ENCODE measurements at places on chromosomes 1 and 21.

GRCh38 chr1:109491372-109491771 is 2.5 kb upstream of the CYB561D1 start:
- DNase-seq = no peak

- DNase-seq = no peak
These were observed 14.2 kb downstream of the DFFB start for GRCh38 chr1:3871451-3871805.

GRCh38 chr1:154158307-154159125 is 3.6 kb upstream of the NUP210L start:
- DNase-seq = no peak

- no peak for DNase-seq
These were observed 25.0 kb downstream of the EPHA2 start for GRCh38 chr1:16130827-16131226.

- no peak for DNase-seq
These were observed 86.2 kb downstream of the DTL start for GRCh38 chr1:212121779-212122178.

DNA sequence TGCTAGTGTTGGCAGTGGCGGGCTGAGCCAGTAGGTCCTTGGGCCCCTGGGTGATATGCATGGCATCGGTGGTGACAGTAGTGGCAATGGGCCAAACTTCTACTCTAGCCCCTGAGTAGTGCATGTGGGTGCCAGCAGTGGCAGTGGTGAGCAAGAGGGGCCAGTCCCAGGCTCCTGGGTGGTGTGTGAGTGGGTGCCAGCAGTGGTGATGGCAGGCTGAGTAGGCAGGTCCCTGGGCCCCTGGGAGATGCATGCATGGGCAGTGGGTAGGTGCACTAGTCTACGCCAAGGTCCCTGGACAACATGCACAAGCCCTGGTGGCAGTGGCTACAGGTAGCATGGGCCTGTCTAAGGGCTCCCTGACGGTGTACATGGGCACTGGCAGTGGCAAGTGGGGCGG is 24.6 kb upstream of the TTC22 start:
- no peak for DNase-seq

DNA sequence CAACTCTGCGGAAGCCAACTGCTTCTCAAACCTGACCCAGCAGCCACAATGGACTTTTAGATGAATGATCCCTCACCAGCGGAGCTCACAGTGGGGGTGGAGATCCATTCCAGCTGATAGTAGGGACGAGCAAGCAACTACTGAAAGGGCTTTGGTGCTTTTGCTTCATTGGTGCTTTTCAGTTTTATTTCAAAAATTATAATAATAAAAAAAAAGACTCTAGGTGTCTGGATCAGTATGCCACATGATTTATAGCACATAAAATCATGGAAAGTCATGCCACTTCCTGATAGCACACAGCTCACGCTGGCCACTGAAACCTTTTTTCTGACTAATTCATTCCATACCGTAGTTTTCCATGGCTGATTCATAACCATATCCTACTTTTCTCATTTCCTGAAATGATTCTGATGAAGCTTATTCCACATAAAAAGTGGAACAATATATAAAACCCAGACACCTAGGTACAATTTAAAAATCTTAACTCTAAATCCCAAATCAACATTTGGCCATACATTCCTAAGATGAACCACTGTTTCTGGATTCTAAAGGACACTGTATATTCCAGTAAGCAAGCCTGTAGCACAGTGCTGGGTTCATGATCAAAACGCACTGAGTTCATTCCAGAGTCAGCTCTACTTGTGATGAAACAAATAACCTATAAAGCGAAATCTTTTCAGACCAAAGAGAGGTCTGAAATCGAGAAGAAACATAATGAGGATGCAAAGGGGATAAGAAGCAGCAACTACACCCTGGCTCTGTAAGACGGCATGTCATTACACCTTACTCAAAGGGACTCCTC is 41.3 kb upstream of the KCNE1 start:
- DNase-seq = no peak

- no peak for DNase-seq
These were observed 55.7 kb upstream of the KIRREL1 start for GRCh38 chr1:157937744-157938143.

DNA sequence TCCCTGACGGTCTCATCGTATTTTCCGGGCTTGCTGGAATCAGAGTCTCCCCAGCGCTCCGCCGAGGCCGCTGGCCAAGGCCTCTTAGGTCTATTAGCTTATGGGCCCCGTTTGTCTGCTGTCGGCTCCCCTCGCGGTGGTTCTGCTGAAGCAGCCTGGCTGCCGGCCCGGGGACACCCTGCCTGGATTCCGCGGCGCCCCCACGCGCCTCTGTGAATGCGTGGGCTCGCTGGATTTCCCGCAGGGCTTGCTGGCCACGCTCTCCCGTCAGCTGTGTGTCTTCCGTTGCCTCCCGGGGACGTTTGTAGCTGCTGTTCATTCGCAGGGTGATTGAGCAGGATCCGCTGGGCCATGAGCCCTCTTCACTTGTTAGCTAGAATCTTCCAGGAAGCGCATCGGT is 8.4 kb downstream of the LRRC3 start:
- DNase-seq = no peak

- DNase-seq = peak; percentile 72
These were observed 112.6 kb downstream of the LRIG2 start for GRCh38 chr1:113185463-113186104.

DNA sequence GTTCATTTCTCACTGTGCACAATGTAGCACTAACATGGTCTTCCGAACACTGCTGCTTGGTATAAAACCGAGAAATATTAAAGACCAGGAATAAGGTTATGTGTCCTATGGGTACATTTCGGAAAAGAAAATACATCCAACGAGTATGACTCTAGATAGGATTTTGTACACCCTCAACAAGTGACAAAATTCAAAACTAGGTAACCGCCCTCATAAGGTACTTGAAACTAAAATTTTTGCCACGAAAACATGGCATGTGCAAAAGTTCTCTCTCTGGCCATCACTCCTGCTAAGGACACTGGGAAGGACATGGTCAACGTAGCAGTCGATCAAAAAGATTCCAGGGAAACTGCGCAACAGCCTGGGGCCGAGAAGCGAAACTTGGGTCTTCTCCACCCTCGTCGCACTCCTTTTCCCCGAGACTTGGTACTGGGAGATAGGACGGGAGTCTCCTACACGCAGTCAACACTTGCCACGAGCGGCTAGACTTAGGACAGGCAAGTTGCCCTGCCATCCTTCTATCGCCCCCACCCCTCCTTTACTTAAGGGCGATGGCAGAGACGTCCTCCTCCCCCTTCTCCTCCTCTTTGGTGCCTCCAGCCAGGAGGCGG is 338 bp upstream of the TOR1AIP1 start:
- no peak for DNase-seq

DNA sequence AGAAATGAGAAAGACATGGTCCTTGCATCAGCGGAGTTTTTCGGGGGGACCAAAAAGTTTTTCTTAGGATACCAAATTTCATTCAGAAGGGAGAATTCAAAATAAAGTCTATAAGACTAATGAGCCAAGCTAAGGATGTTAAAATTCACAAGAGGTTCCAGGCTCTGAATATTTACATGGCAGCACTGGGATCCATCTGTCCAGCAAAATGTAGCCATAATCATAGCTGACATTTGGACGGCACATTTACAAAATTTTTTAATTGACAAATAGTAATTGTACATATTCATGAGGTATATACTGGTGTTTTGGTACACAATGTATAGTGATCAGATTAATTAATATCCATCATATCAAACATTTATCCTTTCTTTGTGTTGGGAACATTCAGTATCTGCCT is 107.9 kb downstream of the ZNF648 start:
- no peak for DNase-seq

DNA sequence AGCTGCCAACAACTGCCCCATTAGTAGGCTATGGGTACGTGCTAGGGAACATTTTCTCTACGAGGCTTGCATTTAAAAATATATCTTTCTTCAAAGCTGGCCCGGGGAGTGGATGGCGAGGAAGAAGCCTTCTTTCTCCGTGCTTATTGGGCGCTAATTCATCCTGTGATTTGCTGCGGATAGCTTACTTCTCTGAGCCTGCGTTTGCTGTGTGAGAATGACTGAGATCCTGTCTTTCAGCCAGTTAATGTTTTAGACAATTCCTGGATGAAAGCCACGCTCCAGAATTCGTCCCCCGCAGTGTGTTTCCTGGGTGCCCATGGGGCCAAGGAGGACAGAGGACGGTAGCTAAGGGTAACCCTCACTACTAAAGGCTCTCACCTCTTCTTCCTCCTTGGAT is 57.8 kb upstream of the TARBP1 start:
- DNase-seq = no peak

DNA sequence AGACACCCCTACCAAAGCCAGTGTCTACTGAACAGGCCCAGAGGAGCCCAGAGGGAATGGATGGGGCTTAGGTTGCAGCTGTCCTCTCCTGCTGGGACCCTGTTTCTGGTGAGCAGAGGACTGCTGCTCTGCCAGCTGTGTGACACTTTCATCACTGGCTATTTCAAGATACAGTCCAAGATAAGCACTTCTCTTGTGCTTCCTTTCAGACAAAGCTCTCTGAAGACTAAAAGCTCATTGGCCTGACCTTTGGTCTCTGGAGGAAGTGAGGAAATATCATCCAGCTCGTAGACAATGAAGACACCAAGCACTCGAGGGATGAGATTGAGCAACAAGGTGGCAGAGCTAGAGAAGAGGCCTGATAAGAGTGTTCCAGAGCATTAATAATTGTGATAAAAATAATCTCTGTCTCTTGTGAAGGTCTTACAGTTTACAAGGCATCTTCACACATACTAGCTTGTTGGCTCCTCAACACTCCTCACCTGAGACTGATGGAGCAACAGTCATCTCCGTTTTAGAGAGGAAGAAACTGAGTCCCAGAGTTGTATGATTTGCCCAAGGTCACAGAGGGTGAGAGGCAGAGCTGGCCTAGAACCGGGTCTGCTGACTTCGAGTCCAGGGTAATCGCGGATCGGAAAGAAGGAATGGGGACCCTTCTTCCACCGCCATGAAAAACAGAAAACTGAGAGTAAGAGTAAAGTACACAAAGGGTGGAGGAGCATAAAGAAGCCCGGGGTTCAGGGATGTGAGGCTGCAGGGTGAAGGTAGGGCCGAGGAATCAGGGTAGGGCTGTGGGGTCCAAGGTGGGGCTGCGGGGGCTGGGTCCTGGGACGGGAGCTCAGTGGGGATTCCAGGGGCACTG is 666 bp downstream of the PAFAH2 start:
- DNase-seq = peak; percentile 76

DNA sequence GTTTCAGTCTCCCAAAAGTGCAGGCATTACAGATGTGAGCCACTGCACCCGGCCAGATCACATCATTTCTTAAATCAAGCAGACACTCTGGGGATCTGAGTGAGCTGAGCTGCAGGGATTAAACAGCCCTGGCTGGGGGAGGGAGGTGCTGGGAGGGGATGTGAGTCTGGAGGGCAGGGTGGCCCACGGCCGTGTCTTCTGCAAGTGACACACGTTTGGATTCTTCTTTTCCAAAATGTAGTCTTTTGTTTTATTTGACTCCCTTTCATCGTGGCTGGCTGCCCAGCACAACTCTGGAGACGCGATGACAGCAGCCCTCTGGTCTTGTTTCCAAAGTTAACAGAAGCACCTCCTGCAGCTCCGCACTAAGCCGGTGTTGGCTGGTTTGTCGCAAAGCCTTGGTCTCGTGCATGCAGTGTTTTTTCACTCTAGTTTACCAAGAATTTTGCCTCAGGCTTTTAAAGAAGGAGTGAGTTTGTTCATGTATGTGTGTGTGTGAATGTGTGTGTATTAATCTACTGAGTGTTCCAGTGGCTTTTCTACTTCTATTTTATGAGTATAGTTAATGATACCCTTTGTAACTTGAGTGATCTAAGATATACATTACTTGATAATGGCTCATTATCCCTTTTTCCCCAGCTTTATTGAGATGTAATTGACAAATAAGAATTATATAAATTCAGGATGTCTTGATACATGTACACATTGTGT is 2.8 kb upstream of the KRTAP10-5 start:
- no peak for DNase-seq

DNA sequence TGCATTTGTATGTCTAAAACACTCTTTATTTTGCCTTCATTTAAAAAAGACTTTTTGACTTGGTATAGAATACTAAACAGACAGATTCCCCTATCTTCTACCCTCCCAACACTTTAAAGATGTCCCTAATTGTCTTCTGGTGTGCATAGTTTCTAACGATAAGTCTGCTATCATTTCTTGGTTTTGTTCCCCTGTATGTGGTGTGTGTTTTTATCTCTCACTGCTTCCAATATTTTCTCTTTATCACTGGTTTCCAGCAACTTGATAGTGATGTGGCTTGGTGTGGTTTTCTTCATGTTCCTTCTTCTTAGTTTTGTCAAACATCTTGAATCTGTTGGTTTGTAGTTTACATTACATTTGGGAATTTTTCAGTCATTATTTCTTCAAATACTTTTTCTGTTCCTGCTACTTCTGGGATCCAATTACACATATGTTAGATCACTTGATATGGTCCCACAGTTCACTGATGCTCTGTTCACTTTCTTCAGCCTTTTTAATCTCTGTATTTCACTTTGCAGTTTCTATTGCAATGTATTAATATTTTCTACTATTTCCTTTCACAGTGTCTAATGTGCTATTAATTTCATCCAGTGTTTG is 23.2 kb downstream of the F5 start:
- DNase-seq = no peak

GRCh38 chr21:24590261-24590660 is 1017.0 kb downstream of the MRPL39 start:
- DNase-seq = no peak

DNA sequence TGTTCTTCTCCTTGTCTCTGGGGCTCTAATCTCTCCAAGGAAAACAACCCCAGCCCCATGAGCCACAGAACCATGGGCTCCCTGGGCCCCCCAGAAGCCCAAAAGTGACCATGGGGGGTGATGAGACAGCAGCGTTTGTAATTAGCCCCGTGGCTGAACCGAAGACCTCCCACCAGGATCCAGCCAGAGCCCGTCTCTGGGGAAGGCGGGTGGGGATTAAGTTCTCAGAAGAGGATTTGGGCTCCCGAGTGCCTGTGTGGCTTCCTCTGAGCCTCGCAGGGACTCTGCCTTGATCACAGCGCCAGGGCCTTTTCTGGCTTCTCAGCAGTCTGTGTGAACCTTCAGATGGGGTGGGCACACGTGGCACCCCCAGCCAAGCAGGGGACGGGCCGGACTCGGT is 77.0 kb downstream of the ALPL start:
- DNase-seq = no peak

DNA sequence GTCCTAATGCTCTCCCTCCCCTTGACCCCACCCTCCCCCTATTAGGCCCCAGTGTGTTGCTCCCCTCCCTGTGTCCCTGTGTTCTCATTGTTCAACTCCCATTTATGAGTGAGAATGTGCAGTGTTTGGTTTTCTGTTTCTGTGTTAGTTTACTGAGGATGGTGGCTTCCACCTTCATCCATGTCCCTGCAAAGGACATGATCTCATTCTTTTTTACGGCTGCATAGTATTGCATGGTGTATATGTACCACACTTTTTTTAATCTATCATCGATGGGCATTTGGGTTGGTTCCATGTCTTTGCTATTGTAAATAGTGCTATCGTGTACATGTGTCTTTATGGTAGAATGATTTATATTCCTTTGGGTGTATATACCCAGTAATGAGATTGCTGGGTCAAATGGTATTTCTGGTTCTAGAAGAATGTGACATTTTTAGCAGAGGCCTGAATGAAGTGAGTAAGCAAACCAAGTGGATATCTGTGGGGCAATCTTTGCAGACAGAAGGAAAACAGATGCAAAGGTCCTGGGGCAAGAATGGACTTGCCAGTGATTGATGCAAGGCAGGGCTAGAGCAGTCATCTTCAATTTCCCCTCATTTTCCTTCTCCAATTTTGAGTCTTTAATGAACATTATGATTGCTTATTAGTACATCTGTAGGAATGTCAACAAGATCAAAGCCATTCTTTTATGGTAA is 50.2 kb downstream of the UBE4B start:
- no peak for DNase-seq

- DNase-seq = no peak
These were observed 1.6 kb upstream of the EFNA1 start for GRCh38 chr1:155125946-155126555.

Data from Karpas-422 (cell line).